ENCODE measurements at places on chromosomes 7 and 10. TPM values are rescaled to one million over a fixed set of nuclear protein-coding genes. Genes with fewer than 3 reads are reported as not detected.

DNA sequence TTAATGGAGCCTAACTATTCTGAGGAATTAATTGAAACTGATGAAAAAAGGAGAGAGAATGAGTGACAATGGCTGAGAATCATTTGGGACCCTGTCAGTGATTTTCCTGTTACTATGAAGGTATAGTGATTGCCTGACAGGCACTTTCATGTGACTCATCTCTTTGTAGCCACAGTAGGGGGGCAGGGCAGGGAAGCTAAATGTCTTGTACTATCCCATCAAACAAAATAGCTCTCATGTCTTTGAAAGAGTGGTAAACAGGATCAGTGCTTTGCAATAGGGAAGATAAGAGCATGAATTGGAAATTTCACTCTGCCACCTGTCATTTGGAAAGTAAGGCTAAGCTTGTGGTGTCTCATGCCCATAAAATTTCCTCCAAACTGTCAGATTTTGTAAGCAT lies 94.5 kb upstream of the GSDME start:
- no peak for DNase-seq
- H3K4me3 ChIP-seq, result no peak overlapping the region

The TMEM176A gene
- not detected for total RNA-seq

The GNGT1 gene
- not detected for total RNA-seq

DNA sequence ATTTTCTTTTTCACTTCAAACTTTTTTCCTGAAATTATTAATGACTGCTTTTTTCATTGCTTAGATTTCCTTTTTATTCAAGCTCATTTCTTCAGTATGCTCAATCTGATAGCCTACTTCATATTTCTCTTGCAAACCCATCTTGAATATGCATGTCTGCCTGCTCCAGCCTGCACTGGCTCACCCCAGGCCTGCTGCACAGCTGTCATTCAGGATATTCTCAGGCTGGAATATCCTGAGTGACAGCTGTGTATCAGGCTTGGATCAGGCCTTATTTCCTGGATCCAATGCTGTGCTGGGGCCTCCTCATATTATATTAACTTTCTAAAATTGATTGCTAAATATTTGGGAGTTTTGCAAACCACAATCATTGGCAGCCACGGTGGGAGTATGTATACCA lies 120.2 kb upstream of the TNS3 start:
- no peak for DNase-seq
- H3K4me3 ChIP-seq, result no peak overlapping the region
- no peaks in the 10 kb centered on the region for H3K27me3 ChIP-seq
- no peak overlapping the region for H3K27ac ChIP-seq
- no peaks in the 10 kb centered on the region for H3K36me3 ChIP-seq
- H3K4me1 ChIP-seq, result peaks cover 2% of the 10 kb centered on the region

- no peak overlapping the region for H3K4me3 ChIP-seq
- H3K36me3 ChIP-seq, result no peaks in the 10 kb centered on the region
- peaks cover 6% of the 10 kb centered on the region for H3K27me3 ChIP-seq
- H3K27ac ChIP-seq, result no peak overlapping the region
- DNase-seq, result no peak
These were observed 10.1 kb downstream of the CPN1 start for GRCh38 chr10:100071529-100071928.

DNA sequence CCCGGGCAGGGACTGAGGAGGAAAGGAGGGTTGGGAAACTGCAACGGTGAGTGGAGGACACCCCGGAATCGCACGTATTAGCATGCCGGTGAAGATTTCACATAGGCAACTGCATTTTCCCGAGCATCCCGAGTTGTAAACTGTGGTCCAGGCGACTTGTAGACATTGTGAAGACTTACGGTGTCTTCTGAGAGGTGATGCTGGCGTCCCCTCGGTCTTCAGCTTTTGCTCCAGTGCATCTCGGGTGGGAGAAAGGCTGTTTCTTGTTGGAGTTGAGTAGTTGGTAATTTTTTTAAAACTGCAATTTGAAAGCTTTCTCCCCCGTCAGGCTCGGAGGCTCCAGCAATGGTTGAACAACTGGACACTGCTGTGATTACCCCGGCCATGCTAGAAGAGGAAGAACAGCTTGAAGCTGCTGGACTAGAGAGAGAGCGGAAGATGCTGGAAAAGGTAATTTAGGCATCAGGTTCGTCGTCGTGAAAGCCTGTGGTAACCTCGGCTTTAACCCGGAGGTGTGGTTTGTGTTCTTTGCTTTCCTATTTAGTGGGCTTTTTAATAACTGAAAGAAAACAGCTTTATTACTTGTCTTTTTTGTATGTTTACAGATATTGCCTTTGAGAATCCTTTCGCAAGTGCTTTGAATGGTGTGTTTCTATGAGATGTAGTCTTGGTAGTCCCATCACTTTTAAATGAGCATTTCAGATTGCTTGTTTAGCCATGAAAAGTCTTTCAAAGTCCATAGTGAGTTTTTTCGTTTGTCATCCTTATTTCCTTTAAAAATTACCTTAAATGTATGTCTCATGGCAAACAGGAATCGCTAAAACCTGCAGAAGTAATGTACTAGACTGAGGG lies 687 bp downstream of the HELLS start:
- peak overlapping the region; percentile 99 for H3K4me3 ChIP-seq
- H3K27me3 ChIP-seq, result peaks cover 2% of the 10 kb centered on the region
- H3K36me3 ChIP-seq, result peaks cover 12% of the 10 kb centered on the region
- H3K4me1 ChIP-seq, result peaks cover 23% of the 10 kb centered on the region
- no peak for DNase-seq
- peak overlapping the region; percentile 81 for H3K27ac ChIP-seq

The ACTL6B gene
- total RNA-seq, result not detected

Measured in activated B cell treated with CpG ODN at 0.5 μM for 24 hours (primary cell).